ENCODE measurements at places on chromosomes 5 and 9. TPM values are rescaled to one million over a fixed set of nuclear protein-coding genes. Genes with fewer than 3 reads are reported as not detected.

DNA sequence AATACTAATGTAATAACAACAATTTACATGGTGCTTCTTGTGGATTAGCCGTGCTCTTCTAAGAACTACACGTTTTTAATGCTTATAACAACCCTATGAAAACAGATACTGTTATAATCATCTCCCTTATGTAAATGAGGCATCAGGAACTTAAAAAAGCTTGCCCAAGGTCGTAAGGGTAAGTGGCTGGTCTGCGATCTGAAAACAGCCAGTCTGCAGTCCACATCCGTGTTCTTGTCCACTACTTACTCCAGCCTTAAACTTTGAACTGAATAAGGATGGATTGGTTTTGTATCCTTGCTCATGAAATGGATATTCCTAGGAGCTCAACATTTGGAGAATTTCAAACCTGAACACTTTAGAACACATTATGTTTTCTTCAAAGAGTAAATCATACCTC, 26.7 kb downstream of the PAM start:
- H3K4me3 ChIP-seq, result no peak overlapping the region
- DNase-seq, result no peak
- H3K27me3 ChIP-seq, result no peaks in the 10 kb centered on the region
- H3K36me3 ChIP-seq, result peaks cover 12% of the 10 kb centered on the region
- peaks cover 51% of the 10 kb centered on the region for H3K4me1 ChIP-seq
- H3K27ac ChIP-seq, result no peak overlapping the region

DNA sequence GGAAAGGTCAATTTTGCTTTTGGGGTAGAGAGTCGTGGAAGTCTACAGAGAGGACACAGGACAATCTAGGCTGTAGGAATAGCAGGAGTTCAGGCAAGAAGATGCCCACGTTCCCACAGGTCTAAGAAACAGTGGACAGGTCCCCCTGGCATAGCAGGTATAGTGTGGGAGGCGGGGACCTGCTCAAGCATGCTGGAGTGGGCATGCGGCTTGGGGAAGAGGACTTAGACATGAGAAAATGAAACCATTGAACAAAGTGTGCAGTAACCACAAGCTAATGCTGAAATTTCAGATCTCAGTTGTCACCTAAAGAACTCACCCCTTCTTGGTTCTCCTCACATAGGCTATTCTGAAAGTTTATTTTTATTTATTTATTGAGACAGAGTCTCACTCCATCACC, 142.8 kb upstream of the EFNA5 start:
- no peak overlapping the region for H3K27ac ChIP-seq
- no peaks in the 10 kb centered on the region for H3K36me3 ChIP-seq
- no peak for DNase-seq
- no peaks in the 10 kb centered on the region for H3K4me1 ChIP-seq
- H3K4me3 ChIP-seq, result no peak overlapping the region

- peaks cover 18% of the 10 kb centered on the region for H3K4me1 ChIP-seq
- no peaks in the 10 kb centered on the region for H3K27me3 ChIP-seq
- no peaks in the 10 kb centered on the region for H3K36me3 ChIP-seq
- no peak for DNase-seq
- H3K27ac ChIP-seq, result no peak overlapping the region
Observed at GRCh38 chr9:114742947-114743346, 61.0 kb upstream of the TEX48 start.

- H3K4me1 ChIP-seq, result no peaks in the 10 kb centered on the region
- H3K27me3 ChIP-seq, result peaks cover 7% of the 10 kb centered on the region
- H3K27ac ChIP-seq, result no peak overlapping the region
- H3K36me3 ChIP-seq, result no peaks in the 10 kb centered on the region
Observed at GRCh38 chr5:156385416-156385815, 58.5 kb downstream of the SGCD start.

DNA sequence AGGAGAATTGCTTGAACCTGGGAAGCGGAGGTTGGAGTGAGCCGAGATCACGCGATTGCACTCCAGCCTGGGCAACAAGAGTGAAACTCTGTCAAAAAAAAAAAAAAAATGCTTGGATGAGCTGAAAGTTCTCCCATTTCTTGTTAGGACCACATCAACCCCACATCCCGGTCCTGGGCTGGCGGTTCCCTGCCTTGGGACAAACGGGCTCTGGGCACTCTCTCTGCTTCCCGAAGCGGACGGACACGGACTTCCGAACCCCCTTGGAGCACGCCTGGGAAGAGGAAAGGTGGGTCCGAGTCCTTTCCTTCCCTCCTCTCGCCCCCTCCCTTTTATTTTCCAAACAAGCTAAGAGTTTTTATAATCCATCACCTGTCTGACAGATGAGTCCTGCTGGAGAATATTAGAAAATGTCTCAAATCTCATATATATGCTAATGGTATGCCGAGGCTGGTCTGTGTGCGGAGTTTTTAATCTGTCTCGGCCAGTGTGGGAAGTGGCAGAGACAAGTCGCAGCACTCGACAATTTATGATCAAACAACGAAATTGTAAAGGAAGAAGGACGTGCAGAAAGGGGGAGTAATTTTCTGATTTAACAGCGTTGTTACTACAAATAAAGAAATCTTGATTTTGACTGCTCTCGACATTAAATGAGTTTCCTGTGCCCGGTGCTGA, 257.9 kb upstream of the IRX4 start:
- H3K27ac ChIP-seq, result no peak overlapping the region
- peak; percentile 28 for DNase-seq
- no peaks in the 10 kb centered on the region for H3K36me3 ChIP-seq
- H3K27me3 ChIP-seq, result peaks cover 2% of the 10 kb centered on the region
- no peaks in the 10 kb centered on the region for H3K4me1 ChIP-seq

- H3K36me3 ChIP-seq, result peaks cover 24% of the 10 kb centered on the region
- no peaks in the 10 kb centered on the region for H3K27me3 ChIP-seq
- H3K4me3 ChIP-seq, result peak overlapping the region; percentile 73
- peak overlapping the region; percentile 95 for H3K27ac ChIP-seq
- peaks cover 61% of the 10 kb centered on the region for H3K4me1 ChIP-seq
Observed at GRCh38 chr5:100838048-100838473, 65.0 kb downstream of the ST8SIA4 start.

DNA sequence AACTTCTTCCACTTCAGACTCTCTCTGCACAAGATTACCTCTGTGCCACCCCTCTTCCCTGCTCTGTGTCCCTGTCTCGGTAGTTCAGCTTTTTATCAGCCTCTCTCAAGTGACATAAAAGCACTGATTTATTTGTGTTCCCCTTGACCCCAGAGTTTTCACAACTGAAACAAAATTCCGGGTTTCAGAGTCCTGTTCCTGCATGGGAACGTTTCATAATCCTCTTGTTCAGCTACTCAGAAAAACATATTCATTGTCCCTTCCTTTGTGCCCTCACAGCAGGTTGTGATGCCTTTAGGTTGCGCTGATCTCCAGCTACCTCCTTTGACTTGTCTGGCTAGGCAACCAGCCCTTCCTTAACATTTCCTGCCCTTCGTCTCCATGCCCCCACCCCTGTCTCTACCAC, 13.7 kb upstream of the ITGA1 start:
- H3K27ac ChIP-seq, result peak overlapping the region; percentile 58
- peak overlapping the region; percentile 42 for H3K4me3 ChIP-seq
- H3K27me3 ChIP-seq, result peaks cover 12% of the 10 kb centered on the region
- H3K36me3 ChIP-seq, result no peaks in the 10 kb centered on the region
- DNase-seq, result no peak

DNA sequence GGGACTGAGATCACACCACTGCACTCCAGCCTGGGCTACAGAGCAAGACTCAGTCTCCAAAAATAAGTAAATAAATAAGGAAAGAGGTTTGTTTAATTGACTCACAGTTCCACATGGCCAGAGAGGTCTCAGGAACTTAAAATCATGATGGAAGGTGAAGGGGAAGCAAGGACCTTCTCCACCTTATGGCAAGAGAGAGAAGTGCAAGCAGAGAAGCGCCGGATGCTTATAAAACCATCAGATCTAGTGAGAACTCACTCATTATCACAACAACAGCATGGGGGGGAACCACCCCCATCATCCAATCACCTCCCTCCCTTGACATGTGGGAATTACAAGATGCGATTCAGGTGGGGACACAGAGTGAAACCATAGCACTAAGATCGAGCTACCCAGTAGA, 22.8 kb upstream of the RGMB start:
- no peaks in the 10 kb centered on the region for H3K4me1 ChIP-seq
- peaks cover 4% of the 10 kb centered on the region for H3K36me3 ChIP-seq
- peaks cover 32% of the 10 kb centered on the region for H3K27me3 ChIP-seq

GRCh38 chr9:32728181-32728580, 55.2 kb upstream of the TMEM215 start:
- no peaks in the 10 kb centered on the region for H3K27me3 ChIP-seq
- H3K36me3 ChIP-seq, result no peaks in the 10 kb centered on the region
- H3K27ac ChIP-seq, result no peak overlapping the region

DNA sequence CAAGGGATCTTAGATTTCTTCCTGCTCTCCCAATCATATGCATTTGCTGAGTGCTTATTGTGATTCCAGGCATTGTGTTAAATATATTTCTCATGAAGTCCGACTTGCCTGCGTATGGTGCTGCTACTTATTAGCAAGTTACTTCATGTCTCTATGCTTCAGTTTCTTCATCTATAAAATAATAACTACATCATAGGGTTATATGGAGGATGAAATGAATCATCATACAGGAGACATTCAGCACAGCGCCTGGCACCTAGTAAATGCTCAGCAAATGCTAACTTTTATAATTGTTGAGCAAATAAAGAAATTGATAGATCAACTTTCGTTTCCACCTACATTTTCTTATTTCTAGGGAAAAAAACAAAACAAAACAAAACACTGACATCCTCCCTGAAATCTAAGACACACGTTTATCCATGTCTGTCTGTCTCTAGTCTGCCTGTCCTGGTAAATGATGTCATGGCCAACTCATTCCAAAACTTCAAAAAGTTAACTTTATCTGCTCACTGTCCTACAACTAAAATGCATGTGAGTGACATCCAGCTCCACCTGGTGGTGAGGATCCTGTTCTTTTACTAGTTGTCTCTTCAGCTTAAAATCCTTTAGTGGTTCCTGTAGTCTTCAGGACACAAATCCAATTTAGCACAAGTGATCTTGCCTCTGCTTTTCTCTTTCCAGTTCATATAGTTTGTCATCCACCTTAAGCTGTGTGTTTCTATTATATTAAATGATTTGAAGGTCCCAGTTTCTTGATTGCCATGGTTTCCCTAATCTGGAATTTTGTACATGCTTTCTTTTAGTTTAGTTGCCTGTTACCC, 27.7 kb downstream of the PPP3R2 start:
- no peaks in the 10 kb centered on the region for H3K27me3 ChIP-seq
- peaks cover 34% of the 10 kb centered on the region for H3K36me3 ChIP-seq
- no peak overlapping the region for H3K4me3 ChIP-seq

DNA sequence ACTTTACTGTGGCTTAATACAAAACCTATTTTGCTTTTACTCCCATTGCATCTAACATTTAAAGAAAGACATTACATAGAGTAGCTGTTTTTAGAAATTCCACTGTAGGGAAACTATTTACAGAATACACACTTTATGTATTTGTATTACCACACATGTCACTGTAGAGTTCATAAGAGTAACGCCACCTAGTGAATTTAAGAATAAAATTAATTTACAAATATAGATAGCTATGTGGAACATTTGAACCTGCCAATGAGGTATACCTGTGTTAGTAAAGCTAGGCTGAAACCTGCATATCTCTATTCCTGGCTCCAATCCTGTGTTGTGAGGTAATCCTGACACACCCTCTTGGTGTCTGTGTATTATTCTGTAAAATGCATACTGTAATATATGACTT, 234.4 kb downstream of the MAST4 start:
- H3K4me1 ChIP-seq, result peaks cover 52% of the 10 kb centered on the region
- H3K27ac ChIP-seq, result no peak overlapping the region
- H3K27me3 ChIP-seq, result peaks cover 22% of the 10 kb centered on the region
- peaks cover 5% of the 10 kb centered on the region for H3K36me3 ChIP-seq
- H3K4me3 ChIP-seq, result peak overlapping the region; percentile 61
- no peak for DNase-seq

DNA sequence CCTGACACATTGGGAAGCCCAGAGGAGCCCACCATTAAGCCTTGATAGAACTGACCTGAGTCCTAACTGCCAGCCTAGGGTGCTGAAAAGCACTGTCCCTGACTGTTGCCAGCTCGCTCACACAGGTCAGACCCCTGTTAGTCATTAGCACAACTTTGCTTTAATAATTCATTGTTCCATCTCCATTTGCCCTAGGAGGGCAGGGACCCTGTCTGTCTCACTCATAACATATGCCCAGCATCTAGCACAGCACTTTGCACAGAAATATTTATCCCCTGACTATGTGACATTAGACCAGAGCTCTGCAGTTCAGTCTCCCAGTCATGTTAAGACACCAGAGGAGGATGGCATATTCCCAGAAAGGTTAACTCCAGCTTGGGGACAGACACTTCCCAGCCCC, 61.8 kb upstream of the STXBP1 start:
- no peaks in the 10 kb centered on the region for H3K27me3 ChIP-seq
- H3K27ac ChIP-seq, result no peak overlapping the region
- H3K4me3 ChIP-seq, result no peak overlapping the region
- H3K36me3 ChIP-seq, result no peaks in the 10 kb centered on the region
- H3K4me1 ChIP-seq, result peaks cover 24% of the 10 kb centered on the region

DNA sequence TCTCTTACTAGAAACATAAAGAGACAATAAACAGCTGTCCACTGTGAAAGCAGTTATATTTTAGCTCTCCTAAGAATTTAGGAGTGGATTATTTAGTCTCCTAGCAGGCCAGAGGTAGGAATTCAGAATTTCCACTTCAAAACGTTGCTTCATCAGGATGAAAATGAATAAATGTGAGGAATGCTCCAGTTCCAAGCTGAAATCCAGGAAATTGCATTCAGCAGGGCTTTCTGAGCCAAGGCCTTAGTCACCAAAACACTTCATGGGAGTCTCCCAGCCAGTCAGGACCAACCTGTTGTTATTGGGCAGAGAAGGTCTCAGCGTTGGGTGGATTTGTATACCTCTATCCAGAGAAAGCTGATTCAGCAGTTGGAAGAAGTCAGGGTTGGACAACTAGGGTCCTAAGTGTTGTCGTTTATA, 1040.3 kb downstream of the TLE1 start:
- DNase-seq, result no peak
- no peak overlapping the region for H3K4me3 ChIP-seq
- no peak overlapping the region for H3K27ac ChIP-seq
- H3K4me1 ChIP-seq, result no peaks in the 10 kb centered on the region
- no peaks in the 10 kb centered on the region for H3K27me3 ChIP-seq

DNA sequence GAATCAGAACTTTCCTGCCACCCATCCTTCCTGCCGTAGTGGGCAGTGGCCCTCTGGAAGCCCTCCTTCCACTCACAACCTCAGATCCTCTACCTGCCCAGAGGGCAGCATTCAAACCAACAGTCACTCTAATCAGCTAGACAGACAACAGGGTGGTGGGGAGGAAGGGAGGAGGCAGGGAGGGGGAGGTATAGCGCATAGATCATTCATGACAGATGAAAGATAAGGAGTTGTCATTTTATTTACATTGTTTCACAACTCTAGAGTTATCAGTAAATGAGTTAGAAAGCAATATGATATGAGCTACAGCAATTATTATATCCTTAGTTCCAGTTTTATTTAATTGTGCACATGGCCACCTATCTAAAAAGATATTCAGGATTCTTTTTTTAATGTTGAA, 852 bp downstream of the IL9 start:
- no peak overlapping the region for H3K4me3 ChIP-seq
- H3K27me3 ChIP-seq, result peaks cover 67% of the 10 kb centered on the region
- peaks cover 4% of the 10 kb centered on the region for H3K4me1 ChIP-seq
- no peak for DNase-seq

- no peaks in the 10 kb centered on the region for H3K27me3 ChIP-seq
- DNase-seq, result no peak
- peak overlapping the region; percentile 70 for H3K27ac ChIP-seq
- H3K4me1 ChIP-seq, result peaks cover 73% of the 10 kb centered on the region
- H3K4me3 ChIP-seq, result no peak overlapping the region
Observed at GRCh38 chr9:112170235-112170634, 4.9 kb downstream of the SUSD1 start.

OR1L8 gene
- total RNA-seq, result not detected

TMC1 gene
- not detected for total RNA-seq

PLEKHG4B gene
- not detected for total RNA-seq

ANKRD20A1 gene
- 1.4 TPM for total RNA-seq

Measured in natural killer cell treated with Interleukin-12 subunit alpha and Interleukin-12 subunit beta and Interleukin-15 and Interleukin-18, amount 100 ng/mL, for 72 hours (primary cell).